Activated gamma-delta T cell treated with anti-CD3 and anti-CD28 coated beads, Interleukin-2, amount 50 U/mL, for 16 hours (primary cell): ENCODE measurements at places on chromosomes 5 and 9.

DNA sequence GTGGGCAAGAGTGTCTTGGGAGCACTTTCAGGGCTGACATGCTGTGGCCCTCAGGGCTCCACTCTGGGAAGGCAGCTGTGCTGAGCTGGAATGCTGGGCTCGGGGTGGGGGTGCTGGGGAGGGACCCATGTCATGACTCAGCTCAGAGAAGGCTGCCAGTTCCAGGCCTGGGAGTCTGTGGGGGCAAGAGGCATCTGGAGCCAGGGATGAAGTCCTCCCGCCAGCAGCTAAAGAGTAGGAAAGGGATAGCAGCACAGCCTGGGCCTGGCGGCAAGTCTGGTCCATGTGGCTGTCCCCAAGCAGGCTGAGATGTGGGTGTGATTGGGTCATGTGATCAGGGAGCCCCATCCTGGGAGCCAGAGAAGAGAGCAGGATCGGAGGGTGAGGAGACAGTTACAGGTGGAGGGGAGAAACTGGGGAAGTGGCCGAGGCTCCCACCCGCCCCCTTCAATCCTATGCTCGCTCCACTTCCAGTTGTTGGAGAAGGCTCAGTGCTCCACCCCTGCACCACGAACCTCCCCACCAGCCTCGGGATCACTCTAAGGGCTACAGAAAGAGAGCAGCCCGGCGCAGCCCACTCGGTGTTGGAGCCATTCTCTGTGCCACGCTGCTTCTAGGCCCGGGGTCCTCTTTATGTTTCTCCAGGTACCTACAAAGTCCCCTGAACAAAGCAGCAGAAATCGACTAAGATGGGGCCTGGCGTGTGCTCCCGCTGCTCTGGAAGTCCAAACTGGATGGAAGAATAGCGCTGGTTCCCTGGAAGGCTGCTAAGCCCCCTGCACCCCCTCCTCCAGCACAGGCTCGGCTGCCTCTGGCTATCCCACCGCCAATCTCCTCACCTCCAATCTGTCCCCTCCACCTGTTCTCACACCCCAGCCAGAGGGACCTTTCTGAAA, 12.0 kb downstream of the PDGFRB start:
- no peak for DNase-seq

- no peak for DNase-seq
These were observed 164.5 kb downstream of the DCP2 start for GRCh38 chr5:113140837-113141671.

DNA sequence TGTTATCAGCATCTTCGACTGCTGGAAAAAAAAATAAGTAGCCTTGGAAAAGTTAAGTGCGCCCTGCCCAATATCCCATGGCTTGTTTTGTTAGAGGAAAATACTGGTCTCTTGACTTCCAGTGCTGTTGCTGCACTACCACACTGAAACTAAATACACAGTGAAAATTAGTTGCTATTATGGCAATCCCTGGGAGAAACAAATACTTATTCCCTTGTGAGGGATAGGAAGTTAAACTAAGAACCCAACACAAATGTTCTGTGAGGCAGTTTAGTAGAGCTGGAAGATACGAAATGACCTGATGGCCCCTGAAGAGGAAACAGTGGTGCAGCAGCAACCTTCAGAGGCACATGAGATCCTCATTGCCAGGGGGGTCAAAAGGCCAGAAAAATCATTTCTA, 164.0 kb downstream of the ARL15 start:
- DNase-seq, result no peak

DNA sequence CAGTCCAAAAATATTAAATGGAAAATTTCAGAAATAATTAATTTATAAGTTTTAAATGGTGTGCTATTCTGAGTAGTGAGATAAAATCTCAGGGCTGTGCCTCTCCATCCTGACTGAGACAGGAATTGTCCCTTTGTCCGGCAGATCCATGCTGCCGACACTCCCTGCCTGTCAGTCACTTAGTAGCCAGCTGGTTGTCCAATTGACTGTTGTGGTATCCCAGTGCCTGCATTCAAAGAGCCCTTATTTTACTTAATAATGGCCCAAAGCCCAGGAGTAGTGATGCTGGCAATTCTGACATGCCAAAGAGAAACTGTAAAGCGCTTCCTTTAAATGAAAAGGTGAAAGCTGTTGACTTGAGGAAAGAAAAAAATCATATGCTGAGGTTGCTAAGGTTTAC, 157.5 kb downstream of the ENC1 start:
- DNase-seq, result no peak

DNA sequence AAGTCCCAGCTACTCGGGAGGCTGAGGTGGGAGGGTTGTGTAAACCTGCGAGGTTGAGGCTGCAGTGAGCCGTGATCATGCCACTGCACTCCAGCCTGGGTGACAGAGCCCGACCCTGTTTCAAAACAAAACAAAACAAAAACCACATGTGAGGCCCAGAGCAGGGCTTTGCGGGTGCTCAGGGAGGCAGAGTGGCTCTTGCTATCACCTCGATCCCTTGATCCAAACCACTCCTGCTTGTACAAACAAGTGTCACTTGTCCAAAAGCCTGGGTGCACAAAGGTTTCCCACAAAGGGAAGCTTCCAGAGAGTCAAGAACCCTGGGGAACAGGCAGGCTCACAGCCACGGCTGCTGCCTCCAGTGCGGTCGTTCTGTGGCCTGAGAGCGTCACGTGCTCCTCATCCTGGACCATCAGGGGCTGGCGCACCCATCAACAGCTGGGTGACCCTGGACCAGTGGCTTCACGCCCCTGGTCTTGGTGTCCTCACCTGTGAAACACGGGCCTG, 162.7 kb downstream of the C9orf50 start:
- peak; percentile 43 for DNase-seq

DNA sequence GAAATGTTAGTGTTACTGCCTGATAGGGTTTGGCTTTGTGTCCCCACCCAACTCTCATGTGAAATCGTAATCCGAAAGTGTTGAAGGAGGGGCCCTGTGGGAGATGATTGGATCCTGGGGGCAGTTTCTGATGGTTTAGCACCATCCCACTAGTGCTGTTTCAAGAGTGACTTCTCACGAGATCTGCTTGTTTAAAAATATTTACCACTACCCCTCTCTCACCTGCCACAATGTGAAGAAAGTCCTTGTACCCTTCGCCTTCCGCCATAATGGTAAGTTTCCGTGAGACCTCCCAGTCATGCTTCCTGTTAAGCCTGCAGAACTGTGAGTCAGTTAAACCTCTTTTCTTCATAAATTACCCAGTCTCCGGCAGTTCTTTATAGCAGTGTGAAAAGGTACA, 2.6 kb upstream of the RFX3 start:
- DNase-seq, result peak; percentile 49

DNA sequence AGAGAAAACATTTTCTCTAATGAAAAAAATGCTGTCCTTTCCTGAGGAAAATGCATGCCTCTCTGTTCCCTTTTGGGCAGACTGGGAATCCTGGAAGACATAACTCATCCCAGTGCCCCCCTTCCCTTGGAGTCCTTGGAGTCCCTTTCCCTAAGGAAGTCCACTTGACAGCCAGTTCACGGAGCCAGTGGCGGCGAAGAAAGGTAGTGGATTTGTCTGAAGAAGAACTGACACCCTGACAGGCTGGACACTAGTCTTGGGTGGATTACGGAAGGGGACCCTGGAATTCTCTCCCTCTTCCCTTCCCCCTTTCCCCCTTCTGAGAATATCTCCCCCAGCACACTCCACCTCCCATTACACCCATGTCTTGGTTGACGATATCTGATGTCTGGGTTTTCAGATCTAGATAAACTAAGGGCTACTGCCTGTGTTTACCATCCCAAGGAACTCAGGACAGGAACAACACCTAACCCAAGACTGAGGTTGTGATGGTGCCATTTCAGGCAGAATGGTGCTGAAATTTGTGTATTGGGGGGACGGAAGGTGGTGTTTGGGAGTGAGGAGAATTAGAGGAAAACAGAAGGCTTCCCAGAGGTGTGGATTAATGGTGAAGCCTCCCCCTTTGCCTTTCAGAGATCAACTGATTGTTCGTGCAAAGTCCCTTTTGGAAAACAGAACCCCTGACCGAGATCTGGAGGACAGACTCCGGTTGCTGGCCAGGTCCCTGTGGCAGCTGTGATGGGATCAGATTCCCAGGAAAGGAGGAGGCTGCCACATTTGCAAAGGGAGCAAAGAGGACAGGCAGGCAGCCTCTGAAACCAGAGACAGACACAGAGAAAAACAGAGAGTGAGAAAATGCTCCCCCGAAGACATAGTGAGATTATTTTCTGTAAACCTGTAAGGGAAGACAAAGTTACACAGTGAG, 704 bp downstream of the SPARC start:
- no peak for DNase-seq

DNA sequence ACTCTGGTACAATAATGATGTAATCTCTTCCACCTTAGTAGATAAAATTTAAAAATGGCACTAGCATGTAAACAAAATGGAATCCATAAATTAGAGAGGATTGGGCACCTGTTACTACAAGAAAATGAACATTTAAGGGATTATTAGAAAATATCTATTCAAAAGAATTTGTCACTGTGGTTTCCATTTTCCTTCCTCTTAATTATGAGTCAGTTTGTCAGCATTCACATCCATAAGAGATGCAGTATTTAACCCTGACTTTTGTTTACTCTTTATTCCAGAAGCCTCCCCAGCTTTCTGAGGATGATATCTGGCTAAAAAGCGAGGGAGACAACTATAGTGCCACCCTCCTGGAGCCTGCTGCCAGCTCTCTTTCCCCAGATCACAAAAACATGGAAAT, 72.1 kb downstream of the C9orf152 start:
- DNase-seq, result no peak

GRCh38 chr5:173327084-173327947, 898 bp downstream of the STC2 start:
- DNase-seq, result no peak

DNA sequence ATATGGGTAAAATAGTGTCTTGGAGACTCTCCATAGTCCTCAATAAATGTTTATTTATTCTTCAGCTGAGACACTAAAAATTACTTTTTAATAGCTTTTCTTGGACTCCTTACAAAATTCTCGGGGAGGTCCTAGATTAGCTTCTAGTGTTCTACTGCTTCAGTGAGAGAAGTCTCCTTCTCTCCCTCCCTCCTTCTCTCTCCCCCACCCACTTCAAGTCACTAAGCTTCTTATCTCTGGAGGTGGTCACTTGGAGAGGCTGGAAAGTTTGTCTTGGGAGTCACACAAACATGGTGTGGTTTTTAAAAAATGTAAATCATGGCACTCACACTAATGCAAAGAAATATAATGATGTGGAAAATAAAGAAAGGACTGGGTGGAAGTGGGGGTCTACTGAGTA, 64.1 kb downstream of the SEMA6A start:
- DNase-seq, result no peak

GRCh38 chr5:121949885-121950284, 11.9 kb upstream of the SRFBP1 start:
- no peak for DNase-seq

GRCh38 chr9:72751541-72751940, 201.3 kb downstream of the ALDH1A1 start:
- DNase-seq, result no peak

- DNase-seq, result no peak
These were observed 698.0 kb upstream of the WWC1 start for GRCh38 chr5:167593329-167594060.

GRCh38 chr5:136984772-136985446, 514.2 kb downstream of the SPOCK1 start:
- DNase-seq, result no peak

DNA sequence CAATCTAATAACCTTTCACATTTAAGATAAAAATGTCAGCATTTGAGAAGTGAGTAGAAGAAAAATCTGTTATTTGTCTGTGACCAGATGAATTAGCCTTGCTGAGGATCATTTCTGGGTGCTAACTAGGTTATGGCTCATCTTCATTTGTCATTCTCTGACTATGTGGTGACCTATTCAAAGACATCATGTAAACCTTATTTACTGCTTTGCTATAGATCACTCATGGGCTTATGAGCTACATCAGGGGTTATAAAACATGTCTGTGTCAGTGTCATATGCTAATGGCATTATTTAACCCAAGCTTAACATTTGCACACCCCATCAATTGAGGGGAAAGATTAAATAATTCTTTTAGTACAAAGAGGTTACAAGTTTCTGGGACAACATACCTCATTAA, 555.5 kb upstream of the CYLC2 start:
- DNase-seq, result no peak

- DNase-seq, result no peak
These were observed 521.3 kb upstream of the TRPC7 start for GRCh38 chr5:136886608-136887007.

- DNase-seq, result no peak
These were observed 68.7 kb downstream of the SHB start for GRCh38 chr9:38000332-38000731.

- no peak for DNase-seq
These were observed 36.9 kb upstream of the CXCL14 start for GRCh38 chr5:135615581-135616260.

DNA sequence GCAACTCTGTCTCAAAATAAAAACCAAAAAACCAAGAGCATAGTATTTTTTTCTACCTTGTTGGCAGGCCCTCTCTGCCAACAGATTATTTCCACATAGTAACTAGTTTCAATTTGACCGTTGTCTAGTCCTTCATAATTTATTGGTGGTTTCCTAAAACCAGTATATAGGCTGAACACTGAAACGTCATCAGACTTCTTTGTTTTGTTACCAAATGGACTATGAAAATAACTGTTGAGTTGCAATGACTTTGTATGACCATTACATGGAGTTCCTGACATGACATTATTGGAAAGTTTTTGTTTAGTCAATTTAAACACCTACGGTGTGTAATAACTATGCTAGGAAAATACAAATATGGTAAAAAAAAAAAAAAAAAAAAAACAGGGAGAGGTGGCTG, 1.7 kb downstream of the AGGF1 start:
- no peak for DNase-seq

DNA sequence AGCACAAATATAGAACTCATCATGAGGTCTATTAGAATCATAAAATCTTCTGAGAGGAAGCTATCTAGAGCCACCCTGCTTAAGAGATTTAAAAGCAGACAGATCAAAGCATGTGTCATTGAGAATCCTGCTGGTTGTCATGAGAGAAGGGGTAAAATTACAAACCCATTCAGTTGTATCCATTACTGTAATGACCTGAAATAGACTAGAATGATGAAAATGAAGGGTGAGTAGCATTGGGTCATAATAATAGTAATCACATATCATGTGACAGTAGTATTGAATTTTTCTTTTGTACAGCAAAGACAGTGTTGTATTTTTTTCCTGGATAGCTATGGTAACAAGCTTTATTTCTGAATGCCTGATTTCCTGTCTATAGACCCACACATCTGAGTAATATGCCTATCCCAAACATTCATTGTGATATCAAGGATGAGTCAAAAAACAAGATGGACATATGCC, 149.0 kb downstream of the PDE4D start:
- no peak for DNase-seq

DNA sequence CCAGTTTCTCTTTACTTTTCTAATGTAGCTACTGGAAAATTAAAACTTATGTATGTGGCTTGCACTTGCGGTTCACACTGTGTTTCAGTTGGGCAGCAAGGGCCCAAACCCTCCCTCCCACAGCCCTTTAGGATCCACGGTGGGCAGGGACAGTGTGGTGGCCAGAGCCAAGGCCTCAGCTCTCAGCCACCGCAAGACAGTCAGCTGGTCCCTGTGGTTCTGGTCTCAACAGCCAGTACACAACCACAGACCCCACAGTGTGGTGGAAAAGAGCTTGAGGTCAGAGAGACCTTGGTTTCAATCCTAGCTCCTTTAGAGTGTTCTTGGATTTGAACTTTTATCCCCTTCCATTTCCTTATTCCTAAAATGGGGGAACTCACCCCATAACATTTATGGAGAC, 153.0 kb upstream of the SMIM23 start:
- DNase-seq, result no peak

GRCh38 chr5:15160091-15160490, 288.5 kb upstream of the ANKH start:
- no peak for DNase-seq

GRCh38 chr5:121640298-121640697, 211.4 kb upstream of the FTMT start:
- DNase-seq, result no peak

GRCh38 chr9:134243778-134244467, 79.6 kb upstream of the RNU6ATAC start:
- DNase-seq, result peak; percentile 4
